ENCODE measurements at places on chromosomes 2 and 18. TPM values are rescaled to one million over a fixed set of nuclear protein-coding genes. Genes with fewer than 3 reads are reported as not detected.

GRCh38 chr2:29632018-29632417 lies 289.4 kb downstream of the ALK start:
- H3K27ac ChIP-seq, result no peak overlapping the region
- no peaks in the 10 kb centered on the region for H3K36me3 ChIP-seq
- H3K4me3 ChIP-seq, result no peak overlapping the region
- no peak for DNase-seq
- H3K27me3 ChIP-seq, result peaks cover 28% of the 10 kb centered on the region

- peaks cover 5% of the 10 kb centered on the region for H3K4me1 ChIP-seq
- no peak within 1 kb of the TSS for H3K27ac ChIP-seq
- H3K27me3 ChIP-seq, result peaks cover 45% of the 10 kb centered on the region
- H3K4me3 ChIP-seq, result no peak within 1 kb of the TSS
- no peak for DNase-seq
Observed at GRCh38 chr2:14632133-14632936, at the start of gene LRATD1. TSS of gene LRATD1 (plus strand) at chr2:14632717. CDS start at chr2:14633980, 1,263 bp downstream.

- no peaks in the 10 kb centered on the region for H3K36me3 ChIP-seq
- H3K27ac ChIP-seq, result no peak overlapping the region
- H3K4me1 ChIP-seq, result peaks cover 7% of the 10 kb centered on the region
- H3K27me3 ChIP-seq, result no peaks in the 10 kb centered on the region
- no peak for DNase-seq
Observed at GRCh38 chr2:40488927-40489677, 37.2 kb upstream of the SLC8A1 start.

- H3K4me1 ChIP-seq, result no peaks in the 10 kb centered on the region
- H3K27ac ChIP-seq, result no peak overlapping the region
- no peak overlapping the region for H3K4me3 ChIP-seq
Observed at GRCh38 chr18:75639472-75639831, 211.9 kb upstream of the SMIM21 start.

- no peaks in the 10 kb centered on the region for H3K4me1 ChIP-seq
- H3K36me3 ChIP-seq, result no peaks in the 10 kb centered on the region
- no peak overlapping the region for H3K27ac ChIP-seq
- DNase-seq, result no peak
Observed at GRCh38 chr18:73880387-73880786, 267.2 kb downstream of the FBXO15 start.

DNA sequence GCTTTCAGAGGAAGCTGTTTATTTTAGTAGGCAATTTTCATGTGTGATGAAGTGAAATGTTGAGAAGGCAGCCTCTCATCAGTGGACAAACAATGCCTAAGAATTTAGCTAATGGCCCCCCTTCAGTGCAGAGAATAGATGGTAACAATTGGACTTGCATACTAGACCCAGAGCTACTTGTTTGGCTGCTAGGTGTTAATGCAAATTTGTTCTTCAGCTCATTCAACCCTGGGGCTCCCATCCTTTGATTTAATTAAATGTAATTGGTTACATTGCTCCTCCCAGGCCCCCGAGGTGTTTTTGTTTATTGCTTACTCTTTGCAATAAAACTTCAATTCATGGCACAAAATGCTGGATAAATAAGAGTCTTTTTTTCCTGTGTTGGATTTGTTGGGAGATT lies 68.6 kb downstream of the CAMKMT start:
- peaks cover 4% of the 10 kb centered on the region for H3K4me1 ChIP-seq
- H3K36me3 ChIP-seq, result peaks cover 2% of the 10 kb centered on the region
- H3K27me3 ChIP-seq, result no peaks in the 10 kb centered on the region

GRCh38 chr2:158718851-158719250 lies 76.3 kb upstream of the DAPL1 start:
- no peak overlapping the region for H3K4me3 ChIP-seq
- DNase-seq, result no peak
- no peaks in the 10 kb centered on the region for H3K4me1 ChIP-seq
- no peak overlapping the region for H3K27ac ChIP-seq
- no peaks in the 10 kb centered on the region for H3K36me3 ChIP-seq

DNA sequence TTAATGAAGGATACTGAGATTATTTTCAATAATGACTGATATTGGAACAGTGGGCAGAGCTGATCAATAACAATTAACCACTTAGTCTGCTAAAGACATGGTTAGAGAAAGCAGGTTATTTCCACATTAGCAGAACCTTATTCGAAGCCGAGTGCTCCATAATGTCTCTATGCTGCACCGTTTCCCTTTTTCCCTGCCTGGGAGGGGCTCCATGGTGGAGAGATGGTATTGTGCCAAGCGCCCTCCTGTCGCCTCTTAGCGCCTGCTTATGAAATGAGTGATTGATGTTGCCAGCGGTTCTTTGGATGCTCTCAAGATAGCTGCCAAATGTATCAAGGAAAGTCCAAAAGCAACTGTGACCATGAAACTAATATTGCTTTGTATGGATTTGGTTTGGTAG lies 34.6 kb upstream of the INSIG2 start:
- H3K36me3 ChIP-seq, result no peaks in the 10 kb centered on the region
- H3K27ac ChIP-seq, result no peak overlapping the region
- no peak for DNase-seq
- H3K4me1 ChIP-seq, result no peaks in the 10 kb centered on the region

FIGLA gene
- not detected for total RNA-seq

C2orf92 gene
- total RNA-seq, result 4.8 TPM

TRAPPC12 gene
- 61.4 TPM for total RNA-seq

CYP26B1 gene
- total RNA-seq, result not detected

POLR1B gene
- 55.3 TPM for total RNA-seq

Measured in activated CD4-positive, alpha-beta memory T cell treated with anti-CD3 and anti-CD28 coated beads for 36 hours (primary cell).